ENCODE measurements at places on chromosomes 13 and 19.

- DNase-seq = no peak
These were observed at the start of gene CPB2 for GRCh38 chr13:46104868-46105267. TSS of gene CPB2 (minus strand) at chr13:46105033. CDS start at chr13:46105009, 24 bp downstream.

DNA sequence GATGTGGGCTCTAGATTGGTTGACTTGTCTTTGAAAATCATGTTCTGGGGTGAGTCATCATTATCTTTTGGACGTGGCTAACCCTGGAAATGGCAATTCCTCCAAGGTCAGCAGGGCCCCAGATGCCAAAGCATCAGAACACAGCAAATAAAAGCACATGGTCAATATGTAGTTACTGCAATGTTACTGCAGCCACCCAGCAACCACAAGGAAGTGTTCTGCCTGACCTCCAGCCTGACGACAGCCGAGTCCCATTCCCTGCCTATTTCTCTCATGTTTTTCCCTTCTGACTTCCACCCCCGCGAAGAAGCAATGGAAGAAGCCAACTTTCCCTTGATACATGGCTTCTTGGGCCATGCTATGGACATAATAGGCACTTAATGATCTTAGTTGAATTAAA is 577.9 kb downstream of the IRS2 start:
- no peak for DNase-seq

DNA sequence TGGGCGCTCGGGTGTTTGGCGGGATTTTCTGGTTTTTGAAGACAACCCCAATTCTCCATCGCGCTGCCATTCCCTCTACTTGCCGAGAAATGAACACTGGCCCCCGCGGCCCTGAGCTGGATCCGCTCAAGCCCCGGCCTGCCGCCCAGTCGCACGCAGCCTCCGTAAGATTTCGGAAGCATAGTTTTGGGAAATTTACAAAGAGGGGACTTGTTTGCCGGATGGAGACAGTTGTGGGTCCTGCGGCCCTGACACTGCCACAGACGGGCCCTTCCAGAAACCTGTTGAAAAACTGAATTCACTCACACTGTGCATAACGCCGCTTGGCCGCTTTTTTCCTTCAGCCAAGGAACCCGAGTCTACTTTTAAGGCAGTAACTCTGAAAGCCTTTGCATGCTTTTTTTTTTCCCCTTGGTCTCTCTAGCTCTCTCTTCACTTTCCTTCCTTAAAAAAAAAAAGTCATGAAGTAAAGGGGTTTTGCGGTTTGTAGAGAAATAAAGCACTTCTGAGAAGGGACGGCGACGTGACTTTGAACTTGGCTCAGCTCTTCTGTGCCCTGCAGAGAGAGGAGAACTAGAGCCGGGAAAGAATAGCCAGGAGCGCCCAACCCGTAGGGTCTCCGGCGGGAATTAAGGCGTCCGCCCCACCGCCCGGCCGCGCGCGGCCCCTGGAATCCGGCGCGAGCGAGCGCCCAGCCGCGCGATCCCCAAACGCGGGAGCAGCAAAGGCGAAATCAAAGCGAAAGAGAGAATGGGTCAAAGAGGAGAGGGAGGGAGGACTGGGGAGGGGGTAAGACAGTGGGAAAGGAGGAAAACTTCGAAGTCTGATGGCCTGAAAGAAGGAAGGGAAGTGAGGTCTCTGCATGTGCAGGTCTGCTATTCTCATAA is 3.4 kb upstream of the ZIC2 start:
- no peak for DNase-seq

- DNase-seq = peak; percentile 86
These were observed 13.2 kb downstream of the ING1 start for GRCh38 chr13:110726726-110727125.

DNA sequence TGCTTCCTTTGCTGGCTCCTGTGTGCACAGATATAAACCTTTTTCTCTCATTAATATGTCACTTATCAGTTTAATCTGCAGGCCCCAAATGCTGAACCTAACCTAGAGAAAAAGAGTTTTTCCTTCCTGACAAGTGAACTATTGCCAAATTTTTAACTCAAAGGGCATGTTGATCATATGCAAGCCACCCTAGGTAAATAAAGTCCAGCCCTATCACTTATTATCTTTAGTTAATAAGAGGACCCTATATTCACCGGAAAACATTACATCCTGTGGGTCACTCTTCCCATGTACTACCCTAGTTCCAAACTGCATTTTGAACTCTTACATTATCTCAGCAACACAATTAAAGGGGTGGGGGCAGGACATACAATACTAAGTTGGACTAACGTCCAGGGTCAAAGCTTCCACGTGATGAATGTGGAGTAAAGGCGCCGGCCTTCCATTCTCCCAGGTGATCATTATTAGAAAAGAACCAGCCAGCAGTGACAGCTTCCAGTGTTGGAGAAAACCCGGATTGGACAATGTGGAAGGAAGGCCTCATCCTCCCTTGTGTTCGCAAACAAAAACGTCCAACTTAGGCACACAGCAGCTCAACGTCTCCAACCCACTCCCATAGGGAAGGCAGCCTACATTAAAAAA is 86.6 kb downstream of the STK24 start:
- no peak for DNase-seq

- DNase-seq = peak; percentile 83
These were observed 10.5 kb upstream of the B3GNT3 start for GRCh38 chr19:17784201-17785008.

- peak; percentile 75 for DNase-seq
These were observed 40.4 kb downstream of the LRCH1 start for GRCh38 chr13:46593398-46593797.

- peak; percentile 41 for DNase-seq
These were observed 322.8 kb upstream of the EDNRB start for GRCh38 chr13:78241278-78241919.

DNA sequence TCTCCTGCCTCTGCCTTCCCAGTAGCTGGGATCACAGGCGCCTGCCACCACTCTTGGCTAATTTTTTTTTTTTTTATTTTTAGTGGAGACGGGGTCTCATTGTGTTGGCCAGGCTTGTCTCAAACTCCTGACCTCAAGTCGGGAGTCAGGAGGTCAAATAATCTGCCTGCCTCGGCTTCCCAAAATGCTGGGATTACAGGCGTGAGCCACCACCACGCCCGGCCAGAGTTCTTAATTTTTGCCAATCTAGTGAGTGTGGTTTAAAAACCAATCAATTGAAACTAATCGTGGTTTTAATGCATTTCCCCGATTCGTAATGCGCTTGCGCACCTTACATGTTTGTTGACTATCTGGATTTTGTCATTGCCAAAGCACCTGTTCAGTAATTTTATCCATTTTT is 37.0 kb downstream of the SKA3 start:
- DNase-seq = no peak

DNA sequence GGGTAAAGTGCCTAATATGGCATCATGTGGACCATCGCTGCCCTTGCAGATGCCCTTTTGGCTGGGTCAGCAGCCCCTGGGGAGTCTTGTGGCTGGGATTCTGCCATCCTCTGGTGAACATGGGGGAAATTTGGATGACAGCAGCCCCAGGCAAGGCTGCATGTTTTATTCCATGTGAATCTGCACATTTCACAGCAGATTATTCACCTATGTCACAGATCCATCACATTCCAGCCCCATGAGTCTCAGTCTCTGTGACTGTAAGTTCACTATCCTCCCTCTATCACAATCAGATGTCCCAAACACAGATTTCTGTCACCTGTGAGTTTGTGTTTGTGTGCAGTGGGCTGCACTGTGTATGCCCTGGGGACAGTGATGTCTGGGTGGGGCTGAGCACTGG is 36.8 kb upstream of the PSG9 start:
- no peak for DNase-seq

DNA sequence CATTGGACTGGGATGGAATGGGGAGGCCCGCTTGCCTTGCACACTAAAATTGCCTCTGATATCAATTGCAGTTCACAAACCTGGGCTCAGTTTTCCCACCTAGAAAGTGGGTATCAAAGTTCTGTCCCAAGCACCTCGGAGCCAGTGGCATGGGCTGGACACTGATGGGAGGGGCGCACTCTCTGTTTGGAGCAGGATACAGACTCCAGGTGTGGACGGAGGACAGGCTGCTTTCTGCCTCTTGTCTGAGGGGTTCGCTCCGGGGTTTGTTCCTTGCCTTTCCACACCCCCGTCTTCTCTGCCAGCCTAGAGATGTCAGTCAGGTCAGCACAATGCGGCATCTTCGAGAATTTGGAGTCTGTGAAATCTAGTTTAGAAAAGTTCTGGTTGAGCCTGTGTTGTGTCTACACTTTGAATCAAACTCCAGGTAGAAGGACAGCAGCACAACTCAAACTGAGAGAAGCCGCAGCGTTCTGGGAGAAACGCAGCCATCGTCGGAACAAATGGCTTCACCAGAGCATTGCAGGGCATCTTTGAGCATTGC is 141.9 kb downstream of the TEX29 start:
- DNase-seq = no peak

GRCh38 chr13:44605275-44605674 is 29.1 kb upstream of the TSC22D1 start:
- DNase-seq = no peak

DNA sequence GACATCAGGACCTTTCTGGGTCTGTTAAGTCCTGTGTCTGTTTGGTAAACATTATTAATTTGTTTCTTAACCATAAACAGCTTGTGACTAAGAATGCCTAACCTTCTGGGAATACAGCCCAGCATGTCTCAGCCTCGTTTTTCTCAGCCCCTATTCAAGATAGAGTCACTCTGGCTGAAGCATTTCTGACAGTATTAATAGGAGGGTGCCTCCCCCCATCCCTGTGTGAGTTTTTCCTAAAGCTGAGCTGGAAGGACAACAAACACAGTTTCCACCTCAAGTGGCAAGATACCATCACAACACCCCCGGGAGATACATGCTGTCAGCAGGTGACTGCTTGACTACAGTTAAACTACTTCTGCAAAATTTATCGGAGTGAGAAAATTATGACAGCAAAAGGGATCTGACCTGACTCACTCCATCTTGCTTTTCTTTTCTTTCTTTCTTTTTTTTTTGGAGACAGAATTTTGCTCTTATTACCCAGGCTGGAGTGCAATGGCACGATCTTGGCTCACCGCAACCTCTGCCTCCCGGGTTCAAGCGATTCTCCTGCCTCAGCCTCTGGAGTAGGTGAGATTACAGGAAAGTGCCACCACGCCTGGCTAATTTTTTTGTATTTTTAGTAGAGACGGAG is 59.3 kb upstream of the ABCC4 start:
- DNase-seq = no peak

- no peak for DNase-seq
These were observed 652 bp downstream of the EPS8L1 start for GRCh38 chr19:55076321-55076720.

GRCh38 chr19:35320065-35320713 is 8.8 kb upstream of the CD22 start:
- DNase-seq = no peak

DNA sequence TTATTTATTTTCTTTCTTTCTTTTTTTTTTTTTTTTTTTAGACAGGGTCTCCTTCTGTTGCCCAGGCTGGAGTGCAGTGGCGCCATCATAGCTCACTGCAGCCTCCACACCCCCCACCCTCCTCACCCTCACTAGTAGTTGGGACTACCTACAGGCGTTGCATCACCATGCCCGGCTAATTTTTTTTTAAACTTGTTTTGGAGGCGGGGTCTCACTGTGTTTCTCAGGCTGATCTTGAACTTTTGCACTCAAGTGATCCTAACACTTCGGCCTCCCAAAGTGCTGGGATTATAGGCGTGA is 33.6 kb downstream of the GJA3 start:
- peak; percentile 26 for DNase-seq

GRCh38 chr13:24232037-24232436 is 71.5 kb downstream of the SPATA13 start:
- no peak for DNase-seq

GRCh38 chr13:24269821-24270220 is 39.6 kb upstream of the C1QTNF9 start:
- no peak for DNase-seq

- no peak for DNase-seq
These were observed 397.7 kb downstream of the GPC6 start for GRCh38 chr13:93624311-93624777.

GRCh38 chr13:42298392-42298791 is 26.4 kb downstream of the AKAP11 start:
- no peak for DNase-seq

GRCh38 chr13:43294412-43294811 is 271.0 kb downstream of the DNAJC15 start:
- DNase-seq = no peak

DNA sequence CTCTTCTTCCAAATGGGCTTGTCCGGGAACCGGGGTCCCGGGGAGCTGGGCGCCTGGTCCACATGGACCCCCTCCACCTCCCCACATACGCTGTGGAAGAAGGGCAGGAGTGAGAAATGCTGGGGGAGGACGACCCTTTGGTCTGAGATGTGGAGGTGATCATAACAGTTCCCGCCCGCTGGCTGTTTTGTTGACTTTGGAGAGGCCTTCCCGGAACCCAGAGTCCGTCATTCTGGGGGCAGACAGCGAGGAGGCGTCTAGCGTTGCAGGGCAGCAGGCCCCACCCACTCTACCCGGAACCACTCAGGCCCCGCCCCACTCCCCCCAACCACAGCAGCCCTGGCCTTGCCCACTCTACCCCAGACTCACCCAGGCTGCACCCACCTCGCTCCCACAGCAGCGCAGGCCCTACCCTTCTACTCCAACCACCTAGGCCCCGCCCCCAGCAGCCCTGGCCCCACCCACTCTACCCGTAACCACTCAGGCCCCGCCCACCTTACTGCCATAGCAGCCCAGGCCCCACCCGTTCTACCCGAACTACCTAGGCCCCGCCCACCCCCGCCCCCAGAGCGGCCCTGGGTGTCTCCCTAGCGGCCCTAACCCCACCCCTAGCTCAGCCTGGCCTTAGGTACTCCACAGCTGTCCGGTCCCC is 7.1 kb downstream of the GPR108 start:
- DNase-seq = peak; percentile 61

DNA sequence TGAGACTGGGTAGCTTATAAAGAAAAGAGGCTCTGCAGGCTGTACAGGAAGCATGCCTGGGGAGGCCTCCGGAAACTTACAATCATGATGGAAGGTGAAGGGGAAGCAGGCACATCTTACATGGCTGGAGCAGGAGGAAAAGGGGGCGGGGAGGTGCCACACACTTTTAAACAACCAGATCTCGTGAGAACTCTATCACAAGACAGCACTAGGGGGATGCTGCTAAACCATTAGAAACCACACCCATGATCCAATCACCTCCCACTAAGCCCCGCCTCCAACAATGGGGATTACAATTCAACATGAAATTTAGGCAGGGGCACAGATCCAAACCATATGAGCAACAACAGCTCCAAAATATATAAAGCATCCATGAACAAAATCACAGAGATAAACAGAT is 46.5 kb upstream of the GTF2F2 start:
- DNase-seq = no peak

DNA sequence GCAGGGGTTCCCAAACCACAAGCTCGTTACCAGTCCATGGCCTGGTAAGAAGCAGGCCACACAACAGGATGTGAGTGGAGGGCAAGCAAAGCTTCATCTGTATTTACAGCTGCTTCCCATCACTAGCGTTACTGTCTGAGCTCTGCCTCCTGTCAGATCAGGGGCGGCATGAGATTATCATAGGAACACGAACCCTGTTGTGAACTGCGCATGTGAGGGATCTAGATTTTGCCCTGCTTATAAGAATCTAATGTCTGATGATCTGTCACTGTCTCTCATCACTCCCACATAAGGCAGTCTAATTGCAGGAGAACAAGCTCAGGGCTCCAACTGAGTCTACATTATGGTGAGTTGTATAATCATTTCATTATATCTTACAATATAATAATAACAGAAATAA is 677.4 kb upstream of the SLITRK6 start:
- no peak for DNase-seq

GRCh38 chr13:67017276-67017675 is 212.9 kb downstream of the PCDH9 start:
- DNase-seq = no peak
